H1 (cell line): ENCODE measurements at places on chromosomes 2 and 18. TPM values are rescaled to one million over a fixed set of nuclear protein-coding genes. Genes with fewer than 3 reads are reported as not detected.

The KCTD1 gene
- 14.0 and 17.6 TPM in 2 replicates for total RNA-seq

The HSBP1L1 gene
- 0.69 and 1.0 TPM in 2 replicates for total RNA-seq

The DAW1 gene
- total RNA-seq = 0.84 and 1.4 TPM in 2 replicates

The ELOA2 gene
- total RNA-seq = not detected in 2 replicates

The POMC gene
- total RNA-seq = 1.7 and 2.2 TPM in 2 replicates

The TUBA4B gene
- 0.24 TPM in 1 of 2 replicates, not detected in the other for total RNA-seq

The PID1 gene
- total RNA-seq = 2.9 and 3.3 TPM in 2 replicates
